Activated CD8-positive, alpha-beta memory T cell treated with anti-CD3 and anti-CD28 coated beads for 1 hour (primary cell): ENCODE measurements at places on chromosomes 3 and 15.

DNA sequence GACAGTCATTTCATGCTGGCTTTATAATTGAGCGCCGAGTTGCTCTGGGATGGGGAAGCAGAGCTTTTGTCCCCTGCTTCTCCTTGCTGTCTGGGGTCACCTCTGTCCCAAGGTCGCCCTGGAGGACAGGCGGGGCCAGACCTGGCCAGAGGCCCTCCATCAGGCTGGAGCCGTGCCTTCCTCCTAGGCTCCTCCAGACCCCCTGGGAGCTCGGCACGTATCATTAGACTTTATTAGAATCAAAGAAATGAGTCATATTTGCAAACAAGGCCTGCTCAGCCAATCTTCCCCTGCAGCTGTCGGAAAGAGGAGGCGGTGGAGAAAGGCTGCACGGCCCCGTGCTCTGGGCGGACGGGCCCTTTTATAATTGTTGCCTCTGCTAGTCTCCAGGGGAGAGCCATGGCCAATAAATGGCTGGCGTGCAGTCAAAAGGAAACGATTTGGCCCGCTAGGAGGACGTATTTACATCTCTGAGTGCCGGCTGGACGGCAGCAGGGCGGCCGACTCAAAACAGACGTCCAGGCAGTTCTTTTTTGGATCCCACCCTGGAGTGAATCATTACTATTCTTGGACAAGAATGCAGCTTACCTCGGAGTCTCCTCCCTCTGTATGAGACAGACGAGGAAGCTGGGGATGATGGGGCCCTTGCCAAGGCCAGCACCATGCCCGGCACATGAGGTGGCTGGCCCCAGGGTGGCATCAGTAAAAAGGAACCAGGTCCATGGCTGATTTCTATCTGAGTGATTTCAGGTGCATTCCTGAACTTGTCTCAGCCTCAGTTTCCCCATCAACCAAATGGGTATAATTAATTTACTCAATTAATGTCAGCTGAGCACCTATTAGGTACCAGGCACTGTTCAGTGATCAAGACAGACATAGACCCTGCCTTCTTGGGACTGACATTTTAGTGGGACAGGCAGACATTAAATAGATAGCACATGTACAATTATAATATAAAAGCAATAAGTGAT, 50.6 kb downstream of the SLC6A6 start:
- no peak for DNase-seq

DNA sequence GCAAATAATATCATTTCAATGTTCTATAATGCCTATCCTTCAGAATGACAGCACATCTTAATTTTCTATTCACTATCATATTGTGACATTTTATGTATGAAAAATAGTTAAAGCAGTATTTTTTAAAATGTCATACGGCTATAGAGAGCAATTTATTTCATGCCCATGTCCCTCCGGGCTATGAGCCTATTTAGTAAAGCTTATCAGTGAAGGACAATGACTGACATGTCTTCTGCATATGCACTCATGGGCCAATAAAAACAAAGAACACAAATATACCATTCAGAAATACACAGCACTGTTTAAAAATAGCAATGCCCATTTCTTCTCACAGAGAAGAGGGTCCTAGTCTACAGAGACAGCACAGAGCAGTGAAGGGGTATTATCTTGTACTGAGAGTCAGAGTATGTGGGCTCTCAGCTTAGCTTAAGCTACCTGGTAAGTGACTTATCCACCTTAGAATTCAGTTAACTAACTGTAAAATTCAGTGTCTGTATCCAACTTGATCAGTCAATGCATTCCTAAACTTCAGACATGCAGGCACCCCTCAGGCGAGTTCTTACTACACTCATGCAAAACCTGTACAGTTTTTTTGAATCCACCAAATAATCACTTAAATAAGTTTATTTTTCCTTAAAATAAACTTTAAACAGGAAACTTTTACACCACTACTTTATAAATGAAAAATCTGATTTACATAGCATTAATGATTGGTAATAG, 9.0 kb downstream of the GOLIM4 start:
- DNase-seq: no peak

- no peak for DNase-seq
Measured at GRCh38 chr3:57852896-57853295, 96.8 kb downstream of the SLMAP start.

DNA sequence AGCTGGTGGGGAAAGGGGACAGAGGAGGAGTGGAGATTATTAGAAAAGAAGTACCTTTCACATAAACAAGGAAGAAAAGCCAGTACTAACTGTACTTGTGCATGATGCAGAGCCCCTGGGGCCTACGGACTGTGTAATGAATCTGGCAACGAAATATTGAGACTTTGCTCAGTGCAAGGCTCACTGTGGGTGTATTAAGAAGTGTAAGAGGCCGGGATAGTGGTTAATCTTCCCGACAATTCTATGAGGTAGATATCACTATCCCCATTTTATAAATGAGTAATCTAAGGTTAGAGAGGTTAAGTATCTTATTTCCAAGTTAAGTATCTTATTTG, 89.5 kb downstream of the WDR76 start:
- no peak for DNase-seq

GRCh38 chr15:82165948-82166376, 96.6 kb downstream of the EFL1 start:
- no peak for DNase-seq

GRCh38 chr3:170768334-170768801, 101.6 kb downstream of the RPL22L1 start:
- DNase-seq: no peak

GRCh38 chr15:52113235-52113634, 660 bp upstream of the BCL2L10 start:
- no peak for DNase-seq

- peak; percentile 39 for DNase-seq
Measured at GRCh38 chr3:32296251-32297204, 58.0 kb downstream of the CMTM8 start.

DNA sequence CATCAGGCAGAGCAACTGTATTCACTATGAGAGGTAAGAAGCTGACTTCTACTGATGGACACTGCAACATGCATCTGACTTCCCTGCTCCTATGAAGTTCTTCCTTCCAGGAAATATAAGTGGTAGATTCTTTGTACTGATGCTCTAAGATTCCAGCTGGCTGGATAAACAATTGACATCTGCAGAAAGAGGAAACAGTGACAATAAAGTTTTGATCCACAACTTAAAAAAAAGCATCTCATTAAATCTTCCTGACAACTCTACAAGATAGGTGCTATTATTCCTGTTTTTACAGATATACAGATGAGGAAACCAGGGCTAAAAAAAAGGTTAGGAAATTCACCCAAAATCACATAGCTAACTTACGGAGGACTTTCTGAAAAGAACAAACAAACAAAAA, 142.8 kb downstream of the VPS13C start:
- no peak for DNase-seq

DNA sequence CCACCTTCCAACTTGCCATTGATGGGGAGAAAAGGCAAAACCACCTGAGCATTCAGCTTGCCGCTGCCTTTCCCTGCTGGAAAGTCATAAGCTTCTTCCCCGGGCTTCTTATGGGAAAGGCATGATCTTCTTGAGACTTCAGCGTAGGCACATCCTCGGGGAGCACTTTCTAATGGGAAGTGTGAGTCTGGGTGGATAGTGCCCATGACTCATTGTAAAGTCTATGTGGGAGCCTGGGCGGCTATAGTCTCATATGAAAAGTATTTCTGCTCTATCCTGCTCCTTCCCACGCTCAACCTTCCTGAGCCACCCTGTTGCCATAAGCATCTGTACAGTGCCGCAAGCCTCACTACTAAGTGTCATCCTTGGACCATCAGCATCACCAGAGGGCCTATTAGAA, 309.9 kb upstream of the THBS1 start:
- no peak for DNase-seq

DNA sequence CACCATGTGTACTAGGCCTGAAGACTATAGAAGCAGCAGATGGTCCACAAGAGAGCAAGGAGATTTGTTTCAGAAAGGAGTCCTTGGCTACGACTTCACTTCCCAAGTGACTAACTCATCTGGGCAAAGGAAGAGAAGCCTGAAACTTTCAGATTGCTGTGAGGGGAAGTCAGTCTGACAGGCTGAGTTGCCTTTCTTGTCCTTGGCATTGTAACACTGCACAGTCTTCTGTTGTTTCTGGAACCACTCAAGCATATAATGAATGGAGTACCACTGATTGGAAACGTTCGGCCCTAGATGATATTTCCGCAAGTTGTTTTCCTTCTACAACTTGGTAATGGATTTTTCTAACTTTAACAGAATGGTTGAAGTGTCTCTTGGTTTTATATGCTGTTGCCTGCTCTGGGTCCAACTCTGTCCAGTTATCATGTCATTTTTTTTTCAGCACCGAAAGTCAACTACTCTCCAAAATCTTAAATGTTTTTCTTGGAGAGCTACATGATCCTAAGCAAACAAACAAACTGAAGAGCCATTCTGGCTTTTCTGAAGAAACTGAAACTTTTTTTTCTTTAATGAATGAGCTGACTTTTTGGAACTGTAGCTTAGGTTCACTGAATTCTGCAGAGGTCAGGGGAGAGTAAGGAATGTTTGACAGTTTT, 685.7 kb downstream of the MECOM start:
- DNase-seq: no peak

- no peak for DNase-seq
Measured at GRCh38 chr3:114155370-114155821, 23.5 kb downstream of the DRD3 start.

DNA sequence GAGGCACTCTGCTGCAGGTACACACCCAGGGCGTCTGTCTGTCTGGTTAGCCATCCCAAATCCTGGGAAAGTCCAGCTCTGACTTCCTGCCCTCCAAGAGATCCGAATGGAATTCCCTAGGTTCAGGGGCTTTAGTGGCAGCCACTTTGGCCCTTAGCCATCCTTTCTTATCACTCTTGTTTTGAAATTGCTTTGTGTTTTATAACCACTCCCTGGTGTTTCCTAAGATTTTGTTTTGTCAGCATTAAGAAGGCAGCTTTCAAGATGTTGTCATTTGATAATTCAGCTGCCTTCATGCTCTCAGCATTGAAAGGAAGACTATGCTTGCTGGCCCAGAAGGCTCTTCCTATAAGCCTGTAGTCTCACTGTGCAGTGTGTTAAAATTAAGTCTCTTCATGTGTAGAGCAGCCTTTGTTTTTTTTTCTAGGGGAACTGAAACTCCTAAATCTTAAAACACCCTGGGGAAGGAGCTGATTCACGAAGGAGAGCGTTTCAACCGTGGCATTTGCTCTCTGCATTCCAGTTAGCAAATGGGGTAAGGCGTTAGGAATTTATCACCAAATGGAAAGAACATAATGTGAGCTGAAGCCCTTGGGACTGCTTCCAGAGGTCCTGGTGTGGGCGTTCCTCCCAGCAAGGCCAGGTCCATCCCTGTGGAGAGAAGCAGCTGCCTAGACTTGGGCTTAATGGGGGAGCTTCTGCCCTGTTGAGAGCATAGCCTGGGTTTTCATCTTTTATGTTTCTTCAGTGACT, 14.2 kb upstream of the CLEC3B start:
- no peak for DNase-seq

- DNase-seq: no peak
Measured at GRCh38 chr15:57969355-57969754, 96.2 kb downstream of the ALDH1A2 start.

DNA sequence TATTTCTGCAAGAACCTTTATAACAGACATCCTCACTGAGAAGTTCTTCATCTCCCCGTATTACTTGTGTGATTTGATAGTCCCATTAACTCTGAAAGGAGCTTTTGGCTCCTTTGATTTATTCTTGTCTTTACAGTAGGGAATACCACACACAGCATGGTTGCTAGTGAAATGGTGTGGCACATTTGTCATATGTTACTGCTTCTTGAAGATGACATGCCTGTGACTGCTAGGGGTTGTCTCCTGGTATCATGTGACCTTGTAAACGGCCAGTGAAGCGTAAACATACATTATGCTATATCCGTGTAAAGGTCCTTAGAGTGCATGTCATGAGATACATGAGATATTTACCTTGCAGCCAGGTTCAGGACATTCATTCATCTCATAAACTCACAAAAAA, 197.9 kb downstream of the RYR3 start:
- no peak for DNase-seq

GRCh38 chr3:65352951-65353350, 665.2 kb upstream of the ADAMTS9 start:
- no peak for DNase-seq

GRCh38 chr3:100288288-100288894, 27.6 kb downstream of the TBC1D23 start:
- DNase-seq: no peak

DNA sequence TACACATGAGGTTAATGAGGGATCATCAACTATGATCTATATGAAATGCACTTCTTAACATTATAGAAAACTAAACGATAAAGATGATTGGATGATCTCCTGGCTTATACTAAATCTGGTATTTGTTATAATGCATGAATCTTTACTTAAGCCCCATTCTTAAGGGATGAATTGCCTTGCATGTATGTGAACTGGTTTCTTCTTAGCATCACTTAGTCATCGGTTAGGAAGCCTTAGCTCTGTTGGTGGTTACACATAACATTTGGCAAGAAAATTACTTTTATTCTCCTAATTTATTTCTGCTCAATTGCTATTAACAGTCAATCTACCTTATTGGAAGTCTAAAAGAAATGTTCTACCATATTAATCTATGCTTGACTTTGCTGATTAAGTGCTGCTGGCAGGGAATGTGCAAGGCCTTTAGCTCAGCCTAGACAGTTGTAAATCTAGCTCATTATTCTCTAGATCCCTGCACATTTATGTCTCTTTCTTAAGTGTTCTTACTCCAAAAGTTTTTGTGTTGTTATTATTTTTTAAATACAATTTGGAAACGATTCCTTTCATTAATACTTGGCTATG, 356.0 kb downstream of the ZPLD1 start:
- no peak for DNase-seq

- no peak for DNase-seq
Measured at GRCh38 chr15:97652700-97653167, 307.8 kb upstream of the ARRDC4 start.

- no peak for DNase-seq
Measured at GRCh38 chr3:4749567-4750002, 229.7 kb upstream of the BHLHE40 start.

- no peak for DNase-seq
Measured at GRCh38 chr15:51621155-51621765, 1.3 kb downstream of the DMXL2 start.

DNA sequence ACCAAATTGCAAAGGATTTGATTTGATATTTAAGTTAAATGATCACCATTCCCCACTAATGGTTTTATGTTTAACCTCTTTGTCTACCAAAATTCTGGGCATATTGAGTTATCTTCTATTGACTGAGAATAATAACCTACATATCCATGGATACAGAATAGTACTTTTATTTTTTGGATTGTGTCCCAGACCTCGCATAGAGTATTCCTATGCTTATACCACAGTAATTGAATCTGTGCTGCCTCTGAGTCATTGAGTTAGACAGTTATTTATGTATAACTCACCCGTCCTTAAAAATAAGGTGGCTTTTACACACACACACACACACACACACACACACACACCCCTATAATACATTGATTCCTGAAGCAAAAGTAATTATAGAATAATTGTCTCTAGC, 690.1 kb upstream of the BCHE start:
- DNase-seq: no peak

DNA sequence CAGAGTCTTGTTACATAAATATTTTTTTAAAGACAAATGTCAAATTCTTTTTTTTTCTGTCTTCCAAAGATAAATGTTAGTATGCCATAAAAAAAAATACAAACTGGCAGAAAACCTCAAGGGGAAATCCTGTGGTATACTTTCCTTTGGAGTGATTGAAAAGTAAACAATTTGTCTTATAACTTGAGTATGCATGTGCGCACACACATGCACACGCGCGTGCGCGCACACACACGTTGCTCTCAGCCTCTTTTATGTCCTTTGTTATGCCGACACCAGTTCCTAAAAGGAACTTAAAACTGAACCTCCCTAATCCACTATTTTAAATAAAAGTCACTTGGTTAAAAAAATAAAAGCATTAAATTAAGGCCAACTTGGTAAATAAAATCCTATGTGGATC, 58.1 kb downstream of the TGFBR2 start:
- no peak for DNase-seq

GRCh38 chr15:32718821-32719716, 1.3 kb downstream of the GREM1 start:
- DNase-seq: no peak
